ENCODE measurements at places on chromosomes 1 and 21. TPM values are rescaled to one million over a fixed set of nuclear protein-coding genes. Genes with fewer than 3 reads are reported as not detected.

Gene POU3F1
- polyA plus RNA-seq = not detected

Gene CD52
- 10,525 TPM for polyA plus RNA-seq

Gene FALEC
- polyA plus RNA-seq = 1.0 TPM

Gene PROX1
- polyA plus RNA-seq = 0.89 TPM

Gene SPOCD1
- not detected for polyA plus RNA-seq

Data from IgD-negative memory B cell (primary cell).